Epithelial cell of alveolus of lung (primary cell): ENCODE measurements at places on chromosomes 13 and 19. TPM values are rescaled to one million over a fixed set of nuclear protein-coding genes. Genes with fewer than 3 reads are reported as not detected.

The PSG2 gene
- total RNA-seq = not detected in 2 replicates

The ZNF441 gene
- total RNA-seq = 2.1 and 2.5 TPM in 2 replicates

The TGFBR3L gene
- 6.3 and 8.9 TPM in 2 replicates for total RNA-seq

The ZSCAN22 gene
- 1.4 and 2.6 TPM in 2 replicates for total RNA-seq

The RASGRP4 gene
- total RNA-seq = not detected in 2 replicates

The ZNF253 gene
- 3.9 and 7.9 TPM in 2 replicates for total RNA-seq

The GIPC1 gene
- 73.1 and 112 TPM in 2 replicates for total RNA-seq

The ZNF99 gene
- not detected in 2 replicates for total RNA-seq

The ZNF878 gene
- 0.08 and 0.13 TPM in 2 replicates for total RNA-seq

The LILRA5 gene
- not detected in 2 replicates for total RNA-seq

The MEIS3 gene
- total RNA-seq = 23.1 and 35.8 TPM in 2 replicates

The GNA15 gene
- 3.4 TPM in 1 of 2 replicates, not detected in the other for total RNA-seq

The ATXN8OS gene
- not detected in 2 replicates for total RNA-seq

The EVI5L gene
- total RNA-seq = 13.8 and 15.0 TPM in 2 replicates

The CD177 gene
- total RNA-seq = 0.78 TPM in 1 of 2 replicates, not detected in the other

The LSM14A gene
- total RNA-seq = 53.1 and 112 TPM in 2 replicates

The HSPB6 gene
- 11.1 and 66.8 TPM in 2 replicates for total RNA-seq

The ZNF146 gene
- total RNA-seq = 65.7 and 108 TPM in 2 replicates

The HSH2D gene
- total RNA-seq = not detected in 2 replicates

The ZNF66 gene
- total RNA-seq = 0.52 and 1.8 TPM in 2 replicates

The CEACAM7 gene
- total RNA-seq = not detected in 2 replicates

The PTH2 gene
- total RNA-seq = not detected in 2 replicates

The ENOX1 gene
- total RNA-seq = 2.2 and 2.8 TPM in 2 replicates

The FAM174C gene
- 57.6 and 62.4 TPM in 2 replicates for total RNA-seq

The SMIM24 gene
- total RNA-seq = not detected in 2 replicates

The DYRK1B gene
- total RNA-seq = 11.5 and 27.9 TPM in 2 replicates

The ICAM3 gene
- total RNA-seq = 4.2 and 6.7 TPM in 2 replicates

The NLRP4 gene
- not detected in 2 replicates for total RNA-seq

The GPR183 gene
- total RNA-seq = 2.3 TPM in 1 of 2 replicates, not detected in the other

The SYNGR4 gene
- total RNA-seq = not detected in 2 replicates

The LILRB3 gene
- not detected in 2 replicates for total RNA-seq

The ZNF491 gene
- total RNA-seq = 0.39 and 1.0 TPM in 2 replicates

The KLK14 gene
- total RNA-seq = not detected in 2 replicates

The C5AR2 gene
- under 0.01 TPM in 1 of 2 replicates, not detected in the other for total RNA-seq

The C2CD4C gene
- total RNA-seq = 0.13 and 0.64 TPM in 2 replicates

The CGB2 gene
- total RNA-seq = not detected in 2 replicates

The ZNF714 gene
- 6.7 and 8.5 TPM in 2 replicates for total RNA-seq

The PBX4 gene
- total RNA-seq = 0.13 and 6.0 TPM in 2 replicates

The HSPH1 gene
- 27.8 and 37.0 TPM in 2 replicates for total RNA-seq
